NCI-H526 treated with DMSO at 0.1 percent for 48 hours (cell line): ENCODE measurements at places on chromosomes 5 and 9.

DNA sequence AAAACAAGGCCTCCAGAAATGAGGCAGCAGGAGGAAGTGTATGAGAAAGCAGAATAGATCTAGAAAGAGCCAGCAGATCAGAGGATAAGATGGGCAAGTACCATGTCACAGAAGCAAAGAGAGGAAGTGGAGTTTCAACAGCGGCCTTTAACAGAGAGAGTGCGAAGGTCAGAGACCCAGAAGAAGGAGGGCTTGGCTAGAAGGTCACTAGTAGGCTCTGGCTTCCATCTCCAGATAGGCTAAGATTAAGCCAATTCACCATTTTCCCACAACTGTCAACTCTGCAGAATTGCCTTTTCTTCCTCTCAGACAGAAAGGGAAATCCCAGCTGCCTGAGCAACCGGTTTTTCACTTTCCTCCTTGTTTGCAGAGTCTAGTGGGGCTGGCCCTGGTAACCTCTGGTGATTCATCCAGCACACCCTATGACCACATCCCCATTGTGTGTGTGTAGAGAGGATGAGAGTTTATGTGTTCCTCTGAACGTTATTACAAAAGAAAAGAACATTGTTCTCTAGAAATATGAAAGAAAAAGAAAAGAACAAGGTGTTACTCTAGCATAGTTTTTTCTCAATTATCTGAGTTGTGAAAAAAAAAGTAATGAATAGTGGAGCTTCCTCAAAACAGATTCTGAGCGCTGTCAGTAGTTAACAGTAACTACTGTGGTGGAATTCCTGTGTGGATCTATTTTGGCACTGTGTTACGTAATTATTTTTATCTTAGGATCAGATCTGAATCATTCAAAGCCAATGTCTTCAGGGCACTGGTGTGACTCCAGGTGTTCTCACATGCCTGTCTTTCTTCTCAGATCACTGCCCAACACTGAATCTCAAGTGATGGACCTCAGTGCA lies 220.4 kb downstream of the ARRDC3 start:
- no peak for DNase-seq

GRCh38 chr9:17476401-17476800 lies 102.5 kb upstream of the SH3GL2 start:
- no peak for DNase-seq

DNA sequence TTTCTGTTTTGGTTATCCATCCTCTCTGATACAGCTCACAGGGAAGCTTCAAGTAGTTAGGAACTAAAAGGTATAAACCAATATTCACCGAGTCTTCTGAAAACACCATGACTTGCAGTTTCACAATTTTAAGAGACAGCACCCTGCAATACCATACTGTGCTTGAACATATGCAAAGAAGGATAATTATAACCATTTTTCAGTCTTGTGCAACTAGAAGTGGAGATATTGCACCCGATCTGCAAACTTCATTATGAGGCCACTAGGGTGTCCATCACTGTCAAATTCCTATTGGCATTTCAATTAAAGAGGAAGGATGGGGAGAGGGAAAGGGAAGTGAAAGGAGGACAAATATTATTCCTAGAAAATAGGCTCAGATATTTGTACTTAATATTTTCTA lies 32.4 kb upstream of the CEP120 start:
- DNase-seq, result no peak

- DNase-seq, result no peak
Measured at GRCh38 chr5:114504560-114504959, 142.7 kb downstream of the KCNN2 start.

- DNase-seq, result no peak
Measured at GRCh38 chr5:143683459-143683858, 128.5 kb upstream of the HMHB1 start.

DNA sequence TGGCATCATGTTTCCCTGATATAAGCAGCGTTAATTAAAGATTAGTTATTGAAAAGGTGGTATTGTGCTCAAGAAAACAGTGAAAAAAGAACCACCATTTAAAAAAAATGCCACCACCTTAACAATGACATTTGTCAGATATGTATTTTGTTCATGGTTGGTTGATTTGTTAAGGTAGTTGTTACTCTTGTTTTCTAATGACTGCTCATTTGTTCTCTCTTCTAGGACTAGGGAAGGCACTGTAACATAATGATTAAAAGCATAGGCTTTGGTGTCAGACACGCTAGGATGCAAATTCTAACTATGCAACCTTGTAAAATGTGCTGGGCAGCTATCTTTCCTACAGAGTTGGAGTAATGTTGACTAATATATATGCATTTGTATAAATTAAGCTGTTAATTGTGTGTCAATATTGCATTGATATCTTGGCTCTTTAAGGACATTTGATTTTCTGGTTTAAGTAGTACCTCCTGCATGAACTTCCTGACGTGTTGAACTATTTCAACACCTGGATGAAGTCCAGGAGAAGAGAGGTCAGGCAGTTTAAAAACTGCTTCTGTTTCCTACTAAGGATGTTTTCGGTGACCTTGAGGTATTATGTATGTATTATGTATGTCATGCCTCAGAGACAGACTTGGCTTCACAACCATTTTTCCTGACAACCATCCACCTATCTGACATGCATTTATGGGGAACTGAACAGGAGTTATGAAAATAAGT lies 77.8 kb downstream of the MUSK start:
- no peak for DNase-seq

GRCh38 chr9:13009871-13010270 lies 235.1 kb downstream of the LURAP1L start:
- DNase-seq, result no peak

- DNase-seq, result no peak
Measured at GRCh38 chr9:7907551-7908337, 108.2 kb upstream of the DMAC1 start.

- DNase-seq, result no peak
Measured at GRCh38 chr5:149172261-149172660, 31.0 kb downstream of the ABLIM3 start.

DNA sequence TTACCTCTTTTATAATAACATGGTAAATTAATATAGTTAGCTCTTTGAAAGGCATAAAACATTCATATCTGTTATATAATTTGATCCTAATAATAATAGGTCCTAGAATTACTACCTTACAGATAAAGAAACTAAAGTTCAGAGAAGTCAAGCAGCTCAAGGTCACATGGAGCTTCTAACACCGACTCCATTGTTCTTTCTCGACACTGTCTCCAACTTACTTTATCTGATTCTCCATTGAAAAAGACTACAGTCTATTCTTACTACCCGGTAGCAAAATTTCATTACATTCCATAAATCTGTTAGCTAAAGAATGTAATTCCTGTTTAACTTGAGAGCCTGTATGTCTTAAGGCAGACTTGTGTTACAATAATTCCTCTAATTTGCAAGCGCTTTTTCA lies 96.3 kb upstream of the TMEM161B start:
- DNase-seq, result no peak

- no peak for DNase-seq
Measured at GRCh38 chr5:1867114-1867814, 15.5 kb downstream of the IRX4 start.

- DNase-seq, result no peak
Measured at GRCh38 chr9:87882627-87883026, at the start of gene SPATA31E1. TSS of gene SPATA31E1 (plus strand) at chr9:87882877. CDS start at chr9:87882892, 15 bp downstream.

DNA sequence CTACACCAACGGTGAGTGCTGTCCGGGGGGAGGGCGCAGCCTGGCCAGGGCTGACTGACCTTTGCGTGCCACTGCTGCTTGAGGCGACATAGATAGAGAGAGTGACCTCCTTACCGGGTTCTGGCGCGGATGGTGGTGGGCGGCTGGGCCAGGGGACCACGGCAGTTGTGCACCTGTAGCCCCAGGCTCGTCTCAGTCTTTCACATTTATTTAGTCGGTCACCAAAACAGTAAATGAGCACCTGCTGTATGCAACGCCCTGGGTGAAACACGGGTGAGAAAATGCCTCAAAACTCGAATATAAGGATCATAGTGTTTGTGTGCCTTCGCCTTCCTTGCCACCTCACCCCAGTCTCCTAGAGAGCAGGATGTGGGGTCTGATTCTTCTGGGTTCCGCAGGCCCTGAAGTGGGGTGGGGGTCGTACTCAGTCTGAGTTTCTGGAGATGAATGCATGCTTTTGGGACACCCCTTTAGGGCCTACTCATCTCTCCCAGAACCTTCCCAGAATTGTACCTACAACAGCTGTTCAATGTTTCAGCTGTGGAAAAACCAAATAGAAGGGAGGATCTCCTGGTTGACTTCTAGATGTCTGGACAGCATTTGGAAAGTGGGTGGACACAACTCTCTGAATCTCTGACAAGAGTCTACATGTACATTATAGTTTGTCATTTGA lies 714 bp downstream of the SEC24A start:
- no peak for DNase-seq

DNA sequence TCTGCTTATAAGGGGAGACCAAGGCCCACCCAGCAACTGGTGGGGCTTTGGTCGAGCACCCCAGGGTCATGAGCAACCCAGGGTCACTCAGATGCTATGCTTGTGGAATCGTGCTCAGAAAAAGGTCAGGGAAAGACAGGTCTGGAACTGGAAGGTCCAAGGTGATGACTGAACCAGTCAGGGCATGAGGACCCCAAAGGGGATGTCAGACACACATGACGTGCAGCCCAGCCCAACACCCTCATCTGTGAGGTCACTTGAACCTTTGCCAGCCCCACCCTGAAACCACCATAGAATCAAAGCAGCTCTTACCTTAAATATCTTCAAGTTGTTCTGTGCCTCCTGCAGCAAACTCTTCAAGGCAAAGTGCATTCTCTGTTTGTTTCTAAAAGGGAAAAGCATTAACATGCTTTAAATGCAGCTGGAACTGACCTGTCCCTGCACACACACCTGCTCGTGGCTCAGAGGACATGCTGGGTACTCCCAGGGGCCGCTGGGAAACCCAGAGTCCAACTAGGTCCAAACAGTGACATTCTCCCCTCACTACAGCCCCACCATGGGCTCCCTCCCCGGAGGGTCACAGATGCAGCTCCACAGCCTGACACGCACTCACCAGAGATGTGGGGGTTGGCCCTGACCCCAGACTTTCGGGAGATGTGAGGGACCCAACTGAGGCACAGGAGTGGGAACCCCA lies 29.4 kb downstream of the IPPK start:
- DNase-seq, result no peak

- DNase-seq, result no peak
Measured at GRCh38 chr9:92276331-92277032, 17.0 kb downstream of the IARS1 start.

GRCh38 chr5:42912184-42912798 lies 100.6 kb upstream of the SELENOP start:
- peak; percentile 15 for DNase-seq

DNA sequence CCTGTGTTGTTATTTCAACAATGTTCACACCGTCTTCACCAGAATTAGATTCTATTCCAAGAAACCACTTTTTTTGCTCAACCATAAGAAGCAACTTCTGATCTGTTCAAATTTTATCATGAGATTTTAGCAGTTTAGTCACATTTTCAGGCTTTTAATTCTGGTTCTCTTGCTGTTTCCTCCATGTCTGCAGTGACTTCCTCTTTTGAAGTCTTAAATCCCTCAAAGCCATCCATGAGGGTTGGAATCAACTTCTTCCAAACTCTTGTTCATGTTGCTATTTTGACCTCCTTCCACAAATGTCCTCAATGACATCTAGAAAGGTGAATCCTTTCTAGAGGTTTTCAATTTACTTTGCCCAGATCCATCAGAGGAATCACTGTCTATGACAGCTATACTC lies 25.7 kb upstream of the ENTREP1 start:
- no peak for DNase-seq

DNA sequence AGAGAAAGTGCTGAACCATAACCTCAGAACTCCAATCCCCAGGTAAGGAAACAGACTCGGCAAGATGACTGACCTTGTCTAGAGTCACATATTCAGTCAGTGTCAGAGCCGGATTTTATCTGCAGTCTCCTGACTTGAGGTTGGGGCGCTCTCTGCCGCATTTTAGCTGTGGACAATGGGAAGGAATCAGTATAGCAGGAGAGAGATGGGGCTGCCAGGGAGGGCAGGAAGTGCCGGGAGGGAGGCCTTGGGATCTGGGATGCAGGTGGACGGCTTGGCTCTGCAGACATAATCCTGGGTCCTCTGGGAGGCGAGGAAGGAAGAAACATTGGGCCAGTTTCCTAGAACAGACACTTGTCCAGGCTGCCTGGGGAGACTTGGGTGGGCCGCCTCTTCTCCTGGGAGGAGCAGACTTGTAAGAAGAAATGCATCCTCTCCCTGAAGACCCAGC lies 39.7 kb upstream of the COL15A1 start:
- no peak for DNase-seq

GRCh38 chr5:111830333-111830732 lies 73.3 kb upstream of the NREP start:
- no peak for DNase-seq

- DNase-seq, result no peak
Measured at GRCh38 chr5:153624451-153624765, 133.9 kb downstream of the GRIA1 start.

GRCh38 chr9:96646081-96646991 lies 8.8 kb downstream of the PRXL2C start:
- no peak for DNase-seq

GRCh38 chr9:123111427-123112014 lies 78.1 kb downstream of the GPR21 start:
- no peak for DNase-seq

- DNase-seq, result peak; percentile 16
Measured at GRCh38 chr9:137294681-137295237, 7.3 kb downstream of the NRARP start.

DNA sequence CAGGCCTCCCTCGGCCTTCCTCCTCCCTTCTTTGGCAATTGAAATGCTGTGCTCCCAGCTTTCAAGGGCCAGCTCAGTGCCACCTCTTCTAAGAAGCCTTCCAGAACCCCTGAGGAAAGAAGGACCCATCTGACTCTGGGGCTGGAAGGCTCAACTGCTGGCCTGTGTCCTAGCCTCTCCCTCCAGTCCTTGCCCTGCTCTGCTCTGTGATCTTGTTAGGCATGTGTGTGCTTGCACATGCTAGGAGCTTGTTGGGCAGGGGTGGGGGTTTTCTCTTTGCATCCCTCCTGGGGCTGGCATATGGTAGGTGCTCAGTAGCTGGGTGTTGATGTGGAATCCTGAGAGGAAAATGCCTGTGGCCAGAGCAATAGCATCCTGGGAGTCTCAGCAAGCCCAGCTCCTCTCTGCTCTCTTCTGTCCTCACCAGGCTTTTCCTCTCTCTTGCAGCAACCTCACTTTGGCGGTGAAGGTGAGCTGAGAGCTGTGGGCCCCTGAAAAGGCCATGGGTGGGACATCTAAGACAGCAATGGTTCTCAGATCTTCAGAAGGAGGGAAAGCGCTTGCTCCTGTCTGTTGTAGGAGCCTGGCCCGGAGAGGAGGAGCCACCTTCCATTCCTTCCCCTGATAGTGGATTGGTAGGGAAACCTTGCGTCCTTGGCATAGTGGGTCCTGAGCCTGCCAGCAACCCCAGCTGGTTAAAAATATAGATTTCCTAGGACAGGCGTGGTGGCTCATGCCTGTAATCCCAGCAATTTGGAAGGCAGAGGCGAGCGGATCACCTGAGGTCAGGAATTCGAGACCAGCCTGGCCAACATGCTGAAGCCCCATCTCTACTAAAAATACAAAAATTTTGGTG lies 9.9 kb downstream of the DOLK start:
- no peak for DNase-seq

DNA sequence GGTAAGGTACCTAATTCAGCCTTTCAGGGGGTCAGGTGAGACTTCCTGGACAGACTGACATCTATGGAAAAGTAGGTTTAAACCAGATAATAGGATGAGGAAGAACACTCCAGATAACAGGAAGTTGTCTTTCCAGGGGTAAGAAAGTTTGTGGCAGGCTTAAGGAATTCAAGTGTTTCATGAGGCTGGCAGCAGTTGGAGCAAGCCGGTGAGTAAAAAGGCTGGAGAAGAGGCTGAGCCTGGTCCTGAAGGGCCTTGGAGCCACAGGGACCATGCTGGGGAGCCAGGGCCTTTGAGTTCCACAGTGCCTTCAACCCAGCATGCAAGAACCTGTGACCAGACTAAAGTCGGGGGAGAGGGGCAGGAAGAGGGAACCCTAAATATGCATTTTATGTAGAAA lies 353.4 kb downstream of the SPOCK1 start:
- no peak for DNase-seq
